ENCODE measurements at places on chromosomes 12 and 14.

- DNase-seq: no peak
These were observed 354.4 kb downstream of the MED13L start for GRCh38 chr12:115922952-115923564.

DNA sequence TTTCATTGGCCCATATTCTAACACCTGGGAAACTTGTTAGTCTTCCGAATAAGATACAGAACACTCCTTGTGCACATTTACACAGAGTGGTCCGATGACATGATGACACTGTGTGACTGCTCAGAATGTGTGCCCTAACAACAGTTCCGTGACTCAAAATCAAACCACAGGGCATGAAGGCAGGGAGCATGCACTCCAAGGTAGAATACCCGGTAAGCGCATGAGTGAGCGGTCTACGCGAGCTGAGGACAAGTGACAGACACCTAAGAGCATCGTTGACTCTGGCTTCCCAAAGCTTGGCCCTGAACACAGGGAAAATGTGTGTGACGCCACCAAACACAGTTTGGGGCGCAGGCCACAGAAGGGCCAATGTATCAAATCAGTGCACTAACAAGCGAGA lies 18.6 kb downstream of the CLIP1 start:
- no peak for DNase-seq

DNA sequence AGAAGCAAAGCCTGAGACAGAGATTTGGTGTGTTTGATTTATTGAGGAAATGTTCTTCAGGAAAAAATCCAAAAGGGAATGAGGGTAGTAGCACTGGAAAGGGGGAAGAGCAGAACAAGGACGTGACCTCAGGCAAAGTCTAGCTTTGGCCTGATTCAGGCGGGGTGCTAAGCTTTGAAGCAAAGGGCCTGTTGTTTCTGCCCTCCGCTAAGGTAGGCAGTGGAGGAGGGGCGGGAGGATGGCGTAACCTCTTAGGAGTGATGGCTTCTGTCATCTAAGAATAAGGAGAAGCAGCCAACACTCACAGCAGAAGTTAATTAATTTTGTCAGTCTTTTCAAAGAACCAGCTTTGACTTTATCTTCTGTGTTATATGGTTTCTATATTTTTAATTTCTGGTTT lies 20.4 kb downstream of the ABHD12B start:
- DNase-seq: no peak

- DNase-seq: no peak
These were observed 62.5 kb downstream of the BCL2L14 start for GRCh38 chr12:12133259-12133658.

DNA sequence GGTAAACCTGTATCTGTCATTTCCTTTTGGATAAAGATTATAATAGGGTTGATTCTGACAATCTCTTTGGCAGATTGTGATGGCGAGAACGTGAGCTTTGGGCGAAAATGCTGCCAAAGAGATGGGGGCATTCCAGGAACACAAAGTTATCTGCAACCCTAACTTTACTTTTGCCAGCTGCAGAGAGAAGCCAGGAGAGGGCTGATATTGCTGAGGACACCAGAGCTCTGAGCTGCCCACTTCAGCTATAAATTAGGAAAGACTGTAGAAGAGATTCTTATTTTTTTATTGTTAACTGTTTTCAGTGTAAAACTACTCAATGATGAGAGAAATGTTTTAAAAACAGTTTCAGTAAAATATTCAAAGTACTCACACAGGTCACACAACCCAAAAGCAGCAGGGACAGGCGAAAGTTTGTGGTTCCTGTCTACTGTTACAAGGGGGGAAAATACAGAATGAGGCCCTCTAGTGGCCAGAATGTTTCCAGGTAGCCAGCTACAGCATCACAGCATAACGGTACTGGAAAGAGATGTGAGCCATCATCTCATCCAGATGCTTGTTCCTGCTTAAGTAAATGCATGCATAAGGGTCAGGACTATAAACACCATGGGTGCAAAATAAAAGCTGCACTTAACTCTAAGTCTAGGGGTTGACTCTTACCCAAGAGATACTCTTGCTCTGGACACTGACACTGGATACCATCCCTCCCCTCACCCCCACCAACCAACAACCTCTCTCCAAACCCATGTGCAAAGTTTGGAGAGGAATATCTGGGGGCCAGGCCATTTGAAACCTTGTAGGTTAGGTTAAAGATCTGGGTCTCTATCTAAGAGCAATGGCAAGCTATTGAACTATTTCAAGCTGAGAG lies 498.4 kb downstream of the RMST start:
- no peak for DNase-seq

DNA sequence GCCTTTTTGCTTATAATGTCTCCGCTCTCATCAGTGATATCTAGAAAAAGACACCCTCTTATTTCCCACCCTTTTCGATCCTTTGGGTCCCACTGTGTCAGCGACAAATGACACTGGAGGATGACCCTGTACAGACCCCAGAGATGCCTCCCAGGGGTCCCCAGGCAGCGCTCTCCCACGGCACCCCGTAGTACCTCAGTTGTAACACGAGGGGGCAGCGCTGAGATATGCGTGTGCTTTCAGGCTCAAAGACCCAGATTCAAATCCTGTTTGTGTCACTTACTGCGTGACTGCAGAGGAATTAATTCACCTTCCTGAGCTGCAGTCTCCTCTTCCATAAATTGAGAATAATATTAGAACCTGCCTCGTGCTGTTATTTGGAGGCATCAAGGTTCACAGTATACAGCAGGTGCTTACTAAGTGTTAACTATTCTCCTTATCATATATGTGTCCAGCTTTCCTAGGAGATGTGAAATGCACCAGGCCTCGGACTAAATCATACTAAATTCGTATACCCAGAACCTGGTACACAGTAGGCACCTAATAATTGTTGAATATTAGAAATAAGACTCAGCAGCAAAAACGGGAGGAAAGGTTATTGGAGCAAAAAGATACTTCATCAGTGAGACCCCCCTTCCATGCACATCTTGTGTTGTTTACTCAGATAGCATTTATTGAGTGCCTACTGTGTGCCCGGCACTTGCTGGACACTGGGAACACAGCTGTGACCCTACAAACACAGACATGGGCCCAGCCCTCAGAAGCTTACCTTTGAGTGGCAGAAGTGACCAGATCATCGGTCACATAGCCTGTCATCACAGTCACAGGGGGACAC lies 99.9 kb downstream of the PHETA1 start:
- DNase-seq: no peak

GRCh38 chr12:52913431-52913821 lies 8.6 kb upstream of the KRT8 start:
- no peak for DNase-seq

DNA sequence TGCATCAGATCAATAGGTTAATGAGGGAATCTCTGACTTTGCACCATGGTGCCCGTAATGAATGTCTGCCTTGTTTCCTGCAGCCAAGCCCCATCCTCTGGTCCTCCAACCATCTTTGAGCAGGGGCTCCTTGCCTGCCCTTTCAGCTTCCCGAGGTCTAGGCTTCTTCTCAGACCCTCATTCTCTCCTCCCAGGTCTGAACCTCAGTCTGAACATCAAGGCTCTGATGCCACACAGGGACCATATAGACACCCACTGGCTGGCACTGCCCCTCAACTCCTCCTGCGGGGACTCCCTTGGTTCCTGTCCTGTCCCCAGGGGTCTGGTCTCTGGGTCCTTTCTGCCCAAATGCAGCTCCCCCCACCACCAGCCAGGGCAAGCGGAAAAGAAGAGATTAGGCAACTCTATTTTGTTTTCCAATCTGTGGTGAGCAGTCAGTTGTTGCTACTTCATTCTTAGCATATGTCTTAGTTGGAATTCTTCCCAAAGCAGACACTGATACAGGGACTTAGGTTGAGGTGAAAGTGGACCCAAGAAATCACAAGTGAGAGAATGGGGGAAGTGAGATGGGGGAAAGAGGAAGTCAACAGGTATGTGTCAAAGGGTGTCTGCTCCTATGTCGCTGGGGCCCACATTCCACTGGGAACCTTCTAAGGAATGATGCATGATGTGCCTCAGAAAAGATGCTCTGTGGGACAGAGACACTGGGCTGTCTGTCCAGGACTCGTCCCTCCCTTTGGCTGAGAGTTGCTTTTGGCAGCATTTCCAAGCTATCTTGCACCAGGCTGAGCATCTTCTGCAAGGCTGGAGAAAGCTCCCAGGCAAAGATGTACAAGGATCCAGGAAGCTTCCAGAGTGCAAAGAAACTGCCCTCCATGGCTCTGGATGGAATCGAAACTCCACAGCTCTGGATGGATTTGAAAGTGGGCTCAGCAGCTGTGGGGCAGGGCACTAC lies 1096.5 kb upstream of the TMEM132C start:
- no peak for DNase-seq

Data from DMS 273 treated with DMSO at 0.1 percent for 48 hours (cell line).